ENCODE measurements at places on chromosomes 6 and 20.

- DNase-seq, result peak; percentile 12
Observed at GRCh38 chr20:52426856-52427255, 235.3 kb upstream of the ZFP64 start.

- no peak for DNase-seq
Observed at GRCh38 chr20:20594171-20594530, 118.3 kb downstream of the RALGAPA2 start.

- DNase-seq, result peak; percentile 26
Observed at GRCh38 chr6:157670466-157671186, 152.4 kb upstream of the SNX9 start.

DNA sequence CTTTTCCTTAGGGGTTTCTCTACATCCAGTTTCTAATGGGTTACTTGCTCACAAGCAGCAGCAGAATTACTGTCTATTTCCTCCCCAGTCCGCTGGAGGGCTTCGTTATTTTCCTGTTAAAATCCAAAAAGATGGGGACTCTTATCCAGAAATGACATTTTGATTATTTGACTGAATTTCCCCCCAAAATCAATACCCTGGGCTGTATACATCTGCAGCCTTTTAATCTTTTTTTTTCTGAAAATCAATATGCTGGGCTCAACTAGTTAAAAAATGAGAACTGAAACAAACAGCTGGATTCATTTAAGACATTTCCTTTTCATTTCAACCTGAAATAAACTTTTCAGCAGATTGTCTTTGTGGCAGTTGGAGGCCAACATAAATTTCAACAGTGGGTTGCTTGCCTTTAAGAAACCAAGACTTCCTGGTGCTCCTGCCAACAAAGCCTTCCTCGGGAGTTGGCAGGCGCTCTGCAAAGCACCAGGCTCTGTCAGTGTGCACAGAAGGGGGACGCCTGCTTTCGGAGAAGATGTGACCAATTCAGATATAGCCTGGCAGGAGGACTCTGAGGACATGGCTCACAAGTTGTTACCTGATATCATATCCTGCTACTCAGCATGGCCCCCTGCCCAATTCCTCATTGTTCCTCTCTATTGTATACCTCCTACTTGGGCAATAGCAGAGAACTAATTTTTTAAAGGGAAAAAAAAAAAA, 204.7 kb upstream of the ARG1 start:
- no peak for DNase-seq

- DNase-seq, result no peak
Observed at GRCh38 chr6:111747829-111748228, 125.4 kb downstream of the FYN start.

DNA sequence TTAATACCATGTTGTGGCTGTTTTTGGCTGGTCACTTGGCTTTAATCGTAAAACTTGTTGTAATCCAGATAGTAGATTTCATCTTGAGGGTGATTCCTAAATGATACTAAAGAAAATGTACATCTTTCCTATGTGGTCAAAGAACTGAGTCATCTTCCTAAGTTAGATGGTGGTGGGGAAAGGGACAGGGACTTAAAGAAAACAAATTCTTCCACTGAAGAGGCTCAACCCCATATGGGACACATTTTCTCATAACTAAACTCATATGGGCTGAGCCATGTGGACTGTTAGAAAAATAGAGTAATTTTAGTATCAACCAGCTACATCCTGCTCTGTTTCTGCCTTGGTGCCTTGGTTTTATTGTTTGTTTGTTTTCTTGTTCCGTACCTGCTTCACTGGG, 155.8 kb downstream of the TSHZ2 start:
- no peak for DNase-seq

- no peak for DNase-seq
Observed at GRCh38 chr6:20487669-20488375, 46.4 kb upstream of the CDKAL1 start.

DNA sequence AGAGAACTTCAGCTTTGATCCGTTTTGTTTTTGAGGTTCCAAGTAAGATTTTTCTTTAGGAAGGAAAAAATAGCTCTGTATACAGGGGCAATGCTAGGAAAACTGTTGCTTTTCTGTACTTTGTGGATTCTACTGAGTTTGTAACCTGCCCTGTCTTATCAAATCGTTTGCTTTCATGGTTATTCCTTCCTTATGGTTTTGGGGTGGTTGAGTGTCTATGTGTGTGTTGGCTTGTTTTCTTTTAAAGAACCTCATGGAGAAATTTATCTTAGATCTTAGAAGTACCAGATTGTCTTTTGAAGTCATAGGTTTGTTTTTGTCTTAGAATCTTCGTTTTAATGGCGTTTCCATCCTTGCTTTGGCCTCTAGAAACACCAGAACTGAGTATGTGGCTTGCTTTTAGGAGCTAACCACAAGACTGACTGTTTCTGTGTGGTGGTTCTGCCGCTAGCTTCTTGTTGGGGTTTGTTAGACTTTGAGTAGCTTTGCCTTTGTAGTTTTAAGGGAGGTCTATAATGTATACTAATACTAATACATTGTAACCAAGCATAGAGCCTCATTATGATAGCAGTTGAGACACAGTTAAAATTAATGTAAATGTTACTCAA, 86.8 kb downstream of the RPP40 start:
- no peak for DNase-seq

DNA sequence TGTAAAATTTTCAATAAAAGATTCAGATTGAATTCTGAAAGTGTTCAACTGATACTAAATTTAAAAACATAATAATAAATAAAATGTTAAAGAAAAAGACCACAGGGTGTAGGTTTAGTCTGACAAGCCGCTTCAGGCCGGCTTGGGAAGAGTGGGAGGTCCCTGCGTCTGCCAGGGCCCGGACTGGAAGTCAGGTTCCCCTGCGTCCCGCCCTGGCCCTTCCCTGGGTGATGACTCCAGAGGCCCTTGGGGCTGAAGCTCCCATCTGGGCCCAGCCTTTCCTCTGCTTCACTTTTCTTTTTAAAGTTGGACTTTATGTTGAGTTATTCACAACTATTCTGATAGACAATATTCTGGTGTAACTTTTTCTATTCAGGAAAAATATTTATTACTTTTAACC, 93.3 kb downstream of the SMOC2 start:
- no peak for DNase-seq

- no peak for DNase-seq
Observed at GRCh38 chr6:115765966-115766365, 294.7 kb downstream of the FRK start.

DNA sequence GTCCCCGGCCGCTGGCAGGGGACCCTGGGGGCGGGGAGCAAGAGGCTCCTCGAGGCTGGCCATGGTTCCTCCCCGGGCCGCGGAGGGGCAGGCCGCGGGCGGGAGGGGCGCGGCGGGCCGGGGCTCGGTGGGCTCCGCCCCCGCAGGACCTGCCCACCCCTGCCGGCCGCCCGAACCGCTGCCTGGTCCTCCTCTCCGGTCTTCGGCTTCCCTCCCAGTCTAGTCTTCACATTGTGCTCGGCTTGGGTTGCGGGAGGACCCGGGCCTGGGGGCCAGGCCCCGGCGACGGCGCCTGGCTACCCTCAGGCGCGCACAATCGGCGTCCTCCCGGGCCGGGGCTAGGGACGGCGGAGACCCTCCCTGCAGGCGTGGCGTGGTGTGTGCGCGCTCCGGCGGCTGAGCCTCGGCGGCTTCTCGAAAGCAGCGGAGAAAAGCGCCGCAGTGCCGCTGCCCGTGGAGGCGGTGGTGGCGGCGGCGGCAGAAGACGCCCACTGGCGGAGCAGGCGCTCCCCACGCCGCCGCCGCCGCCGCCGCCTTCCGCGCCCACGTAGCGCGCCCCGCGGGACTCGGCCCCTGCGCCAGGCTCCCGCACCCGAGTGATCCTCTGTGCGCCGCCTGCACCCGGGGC, at the start of gene PDE10A:
Gene PDE10A, minus strand, starts transcription at position 493 of the 628 bp plus-strand sequence. Its CDS starts 430 bp downstream, at position 63.
- DNase-seq, result no peak

DNA sequence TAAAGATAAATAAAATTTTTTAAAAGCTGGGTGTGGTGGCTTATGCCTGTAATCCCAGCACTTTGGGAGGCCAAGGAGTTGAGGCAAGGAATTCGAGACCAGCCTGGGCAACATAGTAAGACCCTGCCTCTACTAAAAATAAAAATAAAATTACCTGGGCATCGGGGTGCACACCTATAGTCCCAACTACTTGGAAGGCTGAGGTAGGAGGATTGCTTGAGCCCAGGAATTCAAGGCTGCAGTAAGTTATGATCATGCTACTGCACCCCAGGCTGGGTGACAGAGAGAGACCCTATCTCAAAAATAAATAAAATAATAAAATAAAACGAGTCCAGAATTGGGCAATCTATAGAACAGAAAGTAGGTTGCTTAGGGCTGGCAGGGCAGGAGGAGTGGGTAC, 228.7 kb downstream of the BCAS1 start:
- DNase-seq, result no peak

GRCh38 chr6:41228616-41229015, 467 bp downstream of the TREML4 start:
- DNase-seq, result peak; percentile 11

- peak; percentile 80 for DNase-seq
Observed at GRCh38 chr6:24720131-24720603, 1.2 kb upstream of the C6orf62 start.

- DNase-seq, result no peak
Observed at GRCh38 chr20:6489361-6490171, 277.9 kb upstream of the BMP2 start.

- DNase-seq, result peak; percentile 48
Observed at GRCh38 chr6:26087284-26088115, at the start of gene HFE. Gene HFE, plus strand, starts transcription at chr6:26087429. Its CDS starts 12 bp downstream, at chr6:26087441.

GRCh38 chr20:36305602-36306551, at the start of gene DLGAP4:
Gene DLGAP4, plus strand, starts transcription at chr20:36306339. Its CDS starts 125,379 bp downstream, at chr20:36431718.
- DNase-seq, result peak; percentile 27

- DNase-seq, result no peak
Observed at GRCh38 chr20:63500151-63500901, 1.4 kb upstream of the EEF1A2 start.

DNA sequence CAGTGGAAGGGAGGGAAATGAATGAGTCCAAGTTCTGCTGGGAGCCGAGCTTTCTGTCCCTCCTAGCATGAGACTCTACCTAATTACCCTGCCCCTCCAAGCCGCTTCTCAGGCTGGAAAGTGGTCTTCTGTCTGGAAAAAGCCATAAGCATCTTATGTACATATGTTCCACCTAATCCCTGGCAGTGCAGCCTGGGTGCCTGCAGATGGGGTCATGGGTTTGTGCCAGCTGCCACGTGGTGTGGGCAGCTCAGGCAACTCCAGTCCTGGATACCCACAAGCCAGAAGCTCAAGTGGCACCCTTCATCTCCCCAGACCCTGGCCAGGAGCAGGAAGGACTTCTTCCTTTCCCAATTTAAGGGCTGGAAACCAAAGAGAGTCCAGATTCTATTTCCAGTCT, 253.1 kb downstream of the LY86 start:
- no peak for DNase-seq

DNA sequence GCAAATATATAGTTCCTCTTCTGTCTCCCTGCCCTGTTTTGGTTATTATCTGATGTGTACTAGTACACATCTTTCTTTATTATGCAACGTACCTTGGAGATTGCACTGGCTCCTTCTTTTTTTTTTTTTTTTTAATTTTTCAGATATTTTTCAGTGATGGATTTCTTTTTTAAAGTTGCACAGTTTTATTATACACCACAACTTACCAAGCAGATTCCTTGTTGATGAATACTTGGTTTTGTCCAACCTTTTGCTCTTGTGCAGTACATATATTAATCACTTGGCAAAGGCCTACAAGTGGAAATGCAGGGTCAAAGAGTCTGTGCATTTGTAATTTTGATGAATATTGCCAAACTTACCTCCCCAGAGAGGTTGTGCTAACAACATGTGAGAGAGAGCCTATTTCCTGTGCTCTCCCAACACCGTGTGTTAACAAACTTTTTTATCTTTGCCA, 50.1 kb upstream of the RNF24 start:
- no peak for DNase-seq

GRCh38 chr6:148146717-148147462, 195.7 kb upstream of the SASH1 start:
- DNase-seq, result peak; percentile 91

GRCh38 chr6:66865771-66866170, 1158.7 kb upstream of the EYS start:
- DNase-seq, result no peak

- DNase-seq, result peak; percentile 72
Observed at GRCh38 chr6:47097092-47097945, 55.2 kb upstream of the ADGRF1 start.

GRCh38 chr6:122715725-122716124, 63.8 kb upstream of the FABP7 start:
- DNase-seq, result no peak

DNA sequence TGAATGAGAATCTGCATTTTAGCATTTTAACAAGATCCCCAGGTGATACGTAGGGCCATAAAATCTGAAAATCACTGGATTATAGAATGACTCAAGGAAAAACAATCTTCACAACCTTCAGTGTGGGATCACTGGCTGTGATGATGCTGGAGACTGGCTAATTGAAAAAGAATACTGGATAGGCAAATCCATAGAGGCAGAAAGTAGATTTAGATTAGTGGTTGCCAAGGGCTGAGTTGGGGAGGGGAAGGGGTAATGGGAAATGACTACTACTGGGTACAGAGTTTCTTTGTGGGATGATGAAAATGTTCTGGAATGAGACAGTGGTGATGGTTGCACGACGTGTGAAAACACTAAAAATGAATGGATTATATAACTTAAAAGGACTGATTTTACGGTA, 84.1 kb downstream of the CDK19 start:
- no peak for DNase-seq

- no peak for DNase-seq
Observed at GRCh38 chr20:62550087-62550632, 74.4 kb upstream of the GATA5 start.

DNA sequence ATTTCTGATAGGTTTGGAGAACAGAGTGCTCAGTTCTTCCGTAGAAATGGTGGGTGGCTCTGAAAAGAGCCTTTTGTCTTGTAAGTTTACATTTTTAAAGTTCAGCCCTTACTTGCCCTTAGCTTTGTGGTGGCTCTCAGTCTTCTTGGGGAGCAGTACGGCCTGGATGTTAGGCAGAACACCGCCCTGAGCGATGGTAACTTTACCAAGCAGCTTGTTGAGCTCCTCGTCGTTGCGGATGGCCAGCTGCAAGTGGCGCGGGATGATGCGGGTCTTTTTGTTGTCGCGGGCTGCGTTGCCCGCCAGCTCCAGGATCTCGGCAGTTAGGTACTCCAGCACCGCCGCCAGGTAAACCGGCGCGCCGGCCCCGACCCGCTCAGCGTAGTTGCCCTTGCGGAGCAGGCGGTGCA, 19.5 kb downstream of the OR2B2 start:
- no peak for DNase-seq

- DNase-seq, result no peak
Observed at GRCh38 chr6:163324326-163324687, 90.2 kb upstream of the QKI start.

DNA sequence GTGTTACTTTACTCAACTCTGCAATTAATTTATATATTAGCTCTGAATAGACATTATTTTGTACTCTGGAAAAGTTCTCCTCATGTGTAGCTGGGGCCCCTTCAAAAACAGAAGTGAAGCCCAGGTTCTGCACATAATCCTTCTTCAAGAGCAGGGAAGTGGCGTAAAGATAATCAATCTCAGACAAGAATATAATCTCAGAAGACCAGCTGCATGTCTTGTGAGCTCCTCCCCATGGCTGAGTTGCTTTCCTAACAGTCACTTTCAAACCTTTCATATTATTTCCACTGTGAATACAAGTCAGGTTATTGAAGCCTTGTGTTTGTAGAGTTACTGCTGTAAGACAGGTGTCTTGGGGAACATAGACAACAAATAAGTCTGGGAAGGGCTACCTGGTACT, 691.9 kb downstream of the RFPL4B start:
- no peak for DNase-seq

GRCh38 chr6:118693562-118693961, 42.2 kb upstream of the CEP85L start:
- no peak for DNase-seq
